ENCODE measurements at places on chromosomes 3 and 15.
A peak's percentile ranks its signal among the peaks of the same experiment; 100 is the strongest.

- DNase-seq = no peak
Observed at GRCh38 chr3:138234401-138235179, 47.5 kb downstream of the ARMC8 start.

- DNase-seq = no peak
Observed at GRCh38 chr3:11172096-11172690, 17.9 kb downstream of the HRH1 start.

DNA sequence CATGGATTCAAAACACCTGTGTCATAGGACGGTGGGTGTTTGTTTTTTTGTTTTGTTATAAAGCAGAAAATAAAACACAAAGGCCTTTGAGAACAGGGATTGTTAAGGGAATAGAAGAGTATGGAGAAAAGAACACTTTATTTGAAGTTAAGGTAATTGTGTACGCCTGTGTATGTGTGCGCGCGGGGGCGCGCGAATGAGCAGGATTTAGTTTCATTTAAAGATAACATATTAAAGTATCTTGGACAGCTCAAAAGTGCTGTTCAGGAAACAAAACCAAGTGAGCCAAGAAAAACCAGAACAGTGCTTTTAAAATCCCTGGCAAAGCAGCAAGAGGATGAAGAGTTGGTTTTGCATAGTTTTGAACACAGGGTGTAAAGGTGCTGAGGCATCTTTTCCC, 1.9 kb downstream of the CPNE4 start:
- DNase-seq = no peak

DNA sequence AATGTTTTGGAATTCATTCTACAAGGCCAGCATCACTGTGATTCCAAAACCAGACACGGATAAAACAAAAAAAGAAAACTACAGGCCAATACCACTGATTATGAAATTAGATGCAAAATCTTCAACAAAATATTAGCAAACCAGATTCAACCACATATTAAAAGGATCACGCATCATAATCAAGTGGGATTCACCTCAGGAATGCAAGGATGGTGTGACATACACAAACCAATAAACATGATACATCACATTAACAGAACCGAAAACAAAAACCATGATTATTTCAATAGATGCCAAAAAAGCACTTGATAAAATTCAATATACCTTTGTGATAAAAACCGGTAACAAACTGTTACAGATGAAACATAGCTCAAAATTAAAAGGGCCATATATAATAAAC, 48.9 kb downstream of the DLG1 start:
- no peak for DNase-seq

- peak; percentile 12 for DNase-seq
Observed at GRCh38 chr3:38084334-38085310, 45.6 kb downstream of the DLEC1 start.

DNA sequence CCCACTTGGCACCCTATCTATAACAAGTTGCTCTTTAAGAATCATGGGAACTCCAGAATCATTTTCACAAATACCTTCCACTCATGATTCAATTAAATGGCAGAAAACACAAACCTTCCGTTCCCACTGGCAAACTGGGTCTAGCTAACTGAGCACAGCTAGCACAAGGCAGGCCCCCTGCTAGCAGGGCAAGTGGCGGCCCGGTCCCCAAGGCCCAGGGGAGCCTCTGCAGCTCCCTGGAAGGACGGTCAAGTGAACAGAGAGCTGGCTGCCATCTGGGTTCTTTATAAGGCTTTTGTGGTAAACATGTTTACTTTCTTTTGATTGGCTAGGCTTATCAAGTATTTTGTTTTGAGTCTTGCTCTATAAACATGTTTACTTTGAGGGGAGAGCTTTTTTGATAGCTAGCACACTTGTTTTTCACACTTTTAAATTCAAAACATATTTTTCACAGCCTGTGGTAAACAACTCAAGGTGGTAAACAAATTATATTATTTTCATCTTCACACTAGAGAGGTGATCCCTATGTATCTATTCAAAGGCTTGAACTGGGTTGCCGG, 81.4 kb downstream of the FOXP1 start:
- no peak for DNase-seq

- no peak for DNase-seq
Observed at GRCh38 chr3:80550174-80550573, 782.4 kb upstream of the ROBO1 start.

Measured in activated T-cell treated with anti-CD3 and anti-CD28 coated beads, Interleukin-2, amount 50 U/mL, for 72 hours (primary cell).